SW 1271 (cell line): ENCODE measurements at places on chromosomes 2 and 18.

- no peak for DNase-seq
These were observed 56.2 kb upstream of the IL1R1 start for GRCh38 chr2:102086150-102086872.

- no peak for DNase-seq
These were observed 113.0 kb downstream of the RND3 start for GRCh38 chr2:150374492-150374891.

- DNase-seq = no peak
These were observed 71.4 kb upstream of the OTOS start for GRCh38 chr2:240211598-240212424.

DNA sequence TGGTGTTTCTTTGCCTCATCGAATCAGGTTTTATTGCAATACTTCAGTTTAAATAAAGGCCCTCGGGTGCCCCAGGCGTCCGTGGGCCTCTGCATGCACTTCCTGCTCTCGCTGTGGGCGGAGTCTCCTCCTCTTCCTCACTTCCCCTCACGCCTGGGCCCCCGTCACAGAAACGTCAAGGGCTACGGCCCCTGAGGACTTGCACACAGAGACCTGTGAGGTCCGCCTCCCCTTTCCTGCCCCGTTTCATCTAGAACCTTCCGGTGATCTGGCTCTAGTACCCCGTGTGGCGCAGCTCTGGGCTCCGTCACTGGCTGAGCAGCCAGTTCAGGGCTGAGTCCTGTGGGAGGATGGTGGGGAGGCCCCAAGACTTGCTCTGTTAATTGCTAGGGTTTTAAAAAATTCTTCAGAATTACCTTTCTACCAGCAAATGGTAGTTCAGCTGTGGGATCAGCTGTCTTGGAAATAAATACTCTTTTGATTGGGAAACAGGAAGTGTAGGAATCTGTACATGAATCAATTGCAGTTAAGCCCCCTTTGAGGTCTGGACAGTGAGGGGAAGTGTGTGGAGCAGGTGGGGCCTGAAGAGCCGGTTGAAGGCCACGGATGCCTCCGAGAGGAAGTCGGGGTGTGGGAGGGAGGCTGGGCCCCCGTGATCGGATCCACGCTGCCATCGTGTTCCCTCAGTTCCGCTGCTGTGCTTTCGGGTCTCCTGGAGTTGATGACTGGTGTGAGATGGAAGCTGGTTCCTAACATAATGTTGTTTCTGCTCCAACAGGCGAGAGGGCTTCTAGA, 10.2 kb downstream of the NFATC1 start:
- no peak for DNase-seq

DNA sequence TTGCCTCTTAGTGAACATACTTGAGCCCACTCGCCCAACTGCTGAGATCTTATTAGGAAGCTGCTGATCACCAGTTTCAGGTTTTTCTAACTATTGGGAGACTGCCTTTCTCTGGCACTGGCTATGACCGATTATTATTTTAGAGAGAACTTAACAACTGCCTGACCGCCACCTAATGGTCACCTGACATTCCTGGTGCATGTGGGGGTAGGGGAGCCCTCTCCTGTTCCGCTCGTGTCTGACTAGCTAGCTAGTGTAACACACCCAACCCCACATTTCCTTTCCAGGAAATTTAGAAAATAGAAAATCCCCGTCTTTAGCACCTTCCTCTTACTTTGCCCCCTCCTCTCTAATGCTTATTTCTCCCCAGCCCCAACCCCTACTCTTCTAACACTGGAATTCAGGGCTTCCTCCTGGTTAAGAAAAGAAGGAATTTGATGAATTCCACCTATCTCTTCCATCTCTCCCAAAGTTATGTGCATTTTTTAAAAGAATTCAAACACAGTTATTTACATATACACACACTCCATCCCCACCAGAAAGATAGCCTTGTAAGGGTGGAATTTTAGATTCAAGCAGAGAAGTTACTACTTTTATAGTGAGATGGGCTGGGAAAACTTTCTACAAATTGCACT, 19.4 kb upstream of the DNER start:
- no peak for DNase-seq

- no peak for DNase-seq
These were observed 177.8 kb downstream of the INHBB start for GRCh38 chr2:120523766-120524165.

DNA sequence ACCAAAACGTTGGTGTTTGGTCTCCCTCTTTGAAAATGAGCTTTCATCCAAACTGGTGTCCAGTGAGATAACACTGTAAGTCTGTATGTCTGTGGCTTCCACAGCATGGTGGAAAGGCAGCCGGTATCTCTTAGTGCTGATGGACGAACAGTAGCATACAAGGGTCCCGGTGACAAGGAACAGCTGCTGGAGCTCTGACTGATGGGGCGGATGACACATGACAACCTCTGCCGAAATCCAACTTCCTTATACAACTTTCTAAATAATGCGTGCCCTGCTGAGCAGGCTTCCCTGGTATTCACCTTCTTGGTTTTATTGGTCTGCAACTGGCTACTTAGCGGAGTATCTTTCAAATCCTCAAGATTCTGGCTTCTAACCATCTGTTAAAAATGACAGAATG, 216.2 kb downstream of the SRBD1 start:
- no peak for DNase-seq

DNA sequence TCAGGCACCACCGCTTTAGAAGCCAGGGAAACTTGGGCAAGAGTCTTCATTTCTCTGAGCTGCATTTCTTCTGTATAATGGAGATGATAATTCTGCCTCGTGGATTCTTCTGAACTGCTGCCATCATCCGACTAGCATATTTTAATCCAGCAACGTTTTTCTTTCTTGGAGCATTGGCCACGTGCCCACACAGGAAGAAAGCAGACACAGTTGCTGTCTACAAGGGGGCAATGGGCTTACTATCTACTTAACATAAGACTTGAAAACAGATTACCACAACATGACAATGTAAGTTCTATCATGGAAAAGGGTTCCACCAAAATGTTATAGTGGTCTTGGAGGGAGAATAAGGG, 176.5 kb downstream of the FAM210A start:
- no peak for DNase-seq

DNA sequence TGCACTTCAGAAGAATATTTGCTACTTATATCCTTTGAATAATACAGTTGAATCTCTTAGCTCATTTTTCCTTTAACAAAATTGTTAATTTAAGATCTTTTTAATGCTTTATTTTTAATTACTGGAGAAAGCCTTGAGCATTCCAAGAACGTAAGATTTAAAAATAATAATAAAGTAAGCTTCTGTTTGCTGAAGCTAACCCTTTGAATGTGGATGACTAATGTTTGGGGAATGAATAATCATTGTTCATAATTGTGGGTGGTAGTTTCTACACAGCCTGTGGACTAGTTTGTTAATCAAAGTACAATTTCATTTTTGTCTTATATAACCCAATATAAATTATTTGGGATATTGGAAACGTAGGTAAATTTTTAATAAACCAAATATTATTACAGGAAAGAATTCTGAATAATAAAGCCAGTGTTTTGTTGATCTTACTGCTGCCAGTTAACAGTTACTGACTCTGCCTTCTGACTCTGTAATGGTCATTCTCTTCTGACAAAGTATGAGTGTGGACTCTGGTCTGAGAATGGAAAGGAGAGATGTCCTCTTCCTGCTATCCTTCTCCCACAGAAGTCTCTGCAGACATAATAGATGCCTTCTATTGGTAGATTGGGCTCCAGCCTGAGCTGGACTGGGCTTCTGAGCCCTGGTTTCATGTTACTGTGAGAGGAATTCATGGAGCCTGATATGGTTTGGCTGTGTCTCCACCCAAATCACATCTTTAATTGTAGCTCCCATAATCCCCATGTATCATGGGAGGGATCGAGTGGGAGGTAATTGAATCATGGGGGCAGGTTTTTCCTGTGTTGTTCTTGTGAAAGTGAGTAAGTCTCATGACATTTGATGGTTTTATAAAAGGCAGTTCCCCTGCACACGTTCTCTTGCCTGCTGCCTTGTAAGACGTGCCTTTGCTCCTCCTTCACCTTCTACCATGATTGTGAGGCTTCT, 292.7 kb upstream of the SLC39A10 start:
- no peak for DNase-seq

- DNase-seq = no peak
These were observed 142.9 kb downstream of the DSEL start for GRCh38 chr18:67373636-67374035.

DNA sequence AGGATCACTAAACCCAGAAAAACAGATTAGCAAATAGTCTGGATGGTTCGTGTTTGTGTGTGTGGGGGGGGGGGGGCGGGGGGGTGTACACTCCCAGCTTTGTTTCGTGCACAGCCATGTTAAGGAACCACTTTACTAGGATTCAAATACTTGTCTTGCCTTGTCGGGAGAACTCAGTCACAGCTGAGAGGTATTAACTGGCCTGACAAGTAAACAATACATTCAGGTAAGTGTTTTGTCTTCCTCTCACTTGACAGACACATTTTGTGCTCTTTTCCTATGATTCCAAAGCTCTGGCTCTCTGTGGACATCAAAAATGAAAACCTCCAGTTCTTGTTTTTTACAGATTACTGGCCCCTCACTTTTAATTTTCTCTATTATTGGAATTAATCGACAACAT, 173.5 kb downstream of the LRP1B start:
- no peak for DNase-seq

DNA sequence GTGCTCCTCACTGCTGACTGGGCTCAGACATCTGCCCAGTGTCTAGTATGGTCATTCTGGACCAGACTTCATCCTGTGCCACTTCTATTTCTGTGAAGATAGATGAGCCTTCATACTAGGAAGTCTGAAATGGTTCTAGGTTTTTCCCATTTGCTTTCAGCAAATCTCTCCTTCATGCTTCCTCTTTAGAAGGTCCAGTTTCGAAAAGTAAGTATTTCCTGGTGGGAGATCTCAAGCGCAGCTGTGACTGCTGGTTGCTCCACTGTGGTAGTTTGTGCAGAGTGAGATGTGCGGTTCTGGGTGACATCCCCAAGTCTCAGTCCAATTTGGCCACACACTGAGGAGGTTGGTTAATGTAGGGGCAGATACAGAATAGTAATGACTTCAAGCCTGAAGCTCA, 14.4 kb downstream of the IL36B start:
- no peak for DNase-seq

DNA sequence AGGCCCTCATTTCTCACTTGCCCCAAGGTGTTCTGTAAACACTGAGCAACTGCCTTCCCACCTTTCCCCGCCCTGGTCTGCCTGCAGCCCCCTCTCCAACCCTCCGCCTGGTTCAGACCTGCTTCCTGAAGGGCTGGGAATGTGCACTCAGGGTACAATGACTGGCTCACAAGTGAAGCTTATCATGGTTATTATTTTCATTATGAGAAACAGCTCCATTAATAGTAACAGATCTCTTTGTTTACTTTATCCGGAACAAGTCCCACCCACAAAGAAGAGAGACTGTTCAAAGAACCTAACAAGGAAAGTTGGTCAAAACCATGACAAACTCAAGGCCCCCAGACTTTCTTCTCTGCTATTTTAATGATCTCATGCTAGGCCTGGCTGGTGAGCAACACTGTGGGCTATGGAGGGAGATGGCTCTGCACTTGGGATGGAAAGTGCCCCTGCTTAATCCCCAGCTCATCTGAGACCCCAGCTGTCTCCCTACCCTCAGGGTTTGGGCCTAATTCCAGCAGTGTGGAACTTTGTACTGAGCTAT, 36.7 kb downstream of the ARHGAP25 start:
- DNase-seq = no peak

GRCh38 chr2:160042054-160042453, 20.4 kb downstream of the PLA2R1 start:
- no peak for DNase-seq

DNA sequence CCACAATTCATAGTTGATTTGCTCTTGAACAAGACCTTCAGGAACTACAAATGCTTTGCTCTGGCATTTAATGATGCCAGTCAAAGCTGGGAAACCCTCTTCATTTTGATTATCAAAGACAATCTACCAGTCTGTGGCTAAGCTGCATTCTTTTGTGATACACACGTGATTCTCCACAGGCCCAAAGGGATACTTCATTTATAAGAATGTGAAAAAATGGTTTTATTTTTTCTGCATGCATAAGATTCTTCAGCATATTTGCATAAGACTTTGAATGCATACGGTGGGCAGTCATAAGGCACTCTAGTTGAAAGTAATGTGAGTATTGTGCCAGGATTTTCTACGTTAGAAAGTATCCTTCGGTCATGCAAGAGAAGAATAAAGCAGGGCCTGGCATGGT, 33.0 kb upstream of the ARL5A start:
- no peak for DNase-seq

GRCh38 chr2:188853307-188853706, 120.9 kb upstream of the COL3A1 start:
- no peak for DNase-seq

- no peak for DNase-seq
These were observed 584 bp upstream of the DNER start for GRCh38 chr2:229714736-229715541.

- peak; percentile 55 for DNase-seq
These were observed at the start of gene SLC9A4 for GRCh38 chr2:102473020-102473419. SLC9A4 (plus strand) TSS chr2:102473226; CDS start chr2:102473760, 534 bp downstream.

- no peak for DNase-seq
These were observed 61.1 kb downstream of the ASB1 start for GRCh38 chr2:238487652-238488346.

- DNase-seq = no peak
These were observed 8.8 kb downstream of the IMMT start for GRCh38 chr2:86186431-86186830.

DNA sequence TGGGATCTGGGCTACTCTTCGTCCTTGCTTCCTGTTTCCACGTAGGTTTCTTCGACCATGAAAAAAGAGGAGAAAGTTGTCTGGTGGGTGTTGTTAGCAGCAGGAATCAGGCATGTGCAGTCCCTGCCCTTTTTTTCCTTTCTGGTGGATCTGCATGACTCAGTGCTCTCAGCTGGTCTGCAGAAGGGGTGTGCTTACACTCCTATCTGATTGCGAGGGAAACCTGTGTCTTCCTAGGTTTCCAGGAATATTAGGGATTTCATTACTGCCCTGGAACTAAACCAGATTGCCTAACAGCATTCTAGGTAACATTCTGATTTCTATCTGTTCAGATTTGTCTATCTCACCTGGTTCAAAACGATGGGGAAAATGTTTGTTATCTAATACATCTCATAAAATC, 174.3 kb downstream of the CCDC102B start:
- no peak for DNase-seq

- DNase-seq = no peak
These were observed 3.6 kb upstream of the PLB1 start for GRCh38 chr2:28492282-28492681.

GRCh38 chr2:71646028-71646427, 192.7 kb downstream of the DYSF start:
- DNase-seq = no peak
